Stimulated activated CD8-positive, alpha-beta memory T cell treated with anti-CD3 and anti-CD28 coated beads, Interleukin-4, amount 100 ng/mL, for 1 hour (primary cell): ENCODE measurements at places on chromosomes 16 and 17.

DNA sequence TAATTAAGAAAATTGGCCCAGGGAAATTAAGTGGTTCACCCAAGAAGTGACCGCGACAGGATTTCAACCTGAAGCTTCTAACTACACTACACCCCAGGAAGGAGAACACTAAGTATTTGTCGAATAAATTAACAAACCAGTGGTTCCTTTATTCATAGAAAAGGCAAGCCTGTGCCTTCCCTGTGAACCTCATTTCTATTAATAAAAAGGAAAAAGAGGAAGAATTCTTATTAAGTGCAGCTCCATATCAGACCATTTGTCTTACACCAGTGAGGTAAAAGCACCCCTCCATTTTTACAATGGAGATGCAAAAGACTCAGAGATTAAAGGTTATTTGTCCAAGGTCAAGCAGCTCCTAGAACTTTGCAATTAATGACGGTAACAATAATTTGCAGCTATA, 1.7 kb downstream of the COPS3 start:
- no peak for DNase-seq

DNA sequence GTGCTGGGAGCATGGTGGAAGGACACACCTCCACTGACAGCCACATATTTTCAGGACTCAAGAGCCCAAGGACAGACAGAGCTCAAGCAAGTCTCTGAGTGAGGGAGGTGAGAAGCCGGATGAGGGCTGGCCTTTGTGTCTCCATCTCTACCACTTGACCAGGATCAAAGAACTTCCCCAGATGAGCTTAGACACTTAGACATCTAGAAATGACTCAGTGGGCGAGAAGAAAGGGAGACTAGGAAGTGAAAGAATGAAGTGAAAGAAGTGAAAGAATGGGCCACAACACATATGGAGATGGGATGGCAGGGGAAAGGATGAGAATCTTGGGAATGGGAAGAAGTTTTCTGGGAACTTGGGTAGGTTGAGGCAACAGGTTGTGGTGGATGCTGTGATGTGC, 274.9 kb upstream of the CCL2 start:
- no peak for DNase-seq

- DNase-seq, result no peak
These were observed 74.8 kb upstream of the MARCHF10 start for GRCh38 chr17:62882878-62883277.

DNA sequence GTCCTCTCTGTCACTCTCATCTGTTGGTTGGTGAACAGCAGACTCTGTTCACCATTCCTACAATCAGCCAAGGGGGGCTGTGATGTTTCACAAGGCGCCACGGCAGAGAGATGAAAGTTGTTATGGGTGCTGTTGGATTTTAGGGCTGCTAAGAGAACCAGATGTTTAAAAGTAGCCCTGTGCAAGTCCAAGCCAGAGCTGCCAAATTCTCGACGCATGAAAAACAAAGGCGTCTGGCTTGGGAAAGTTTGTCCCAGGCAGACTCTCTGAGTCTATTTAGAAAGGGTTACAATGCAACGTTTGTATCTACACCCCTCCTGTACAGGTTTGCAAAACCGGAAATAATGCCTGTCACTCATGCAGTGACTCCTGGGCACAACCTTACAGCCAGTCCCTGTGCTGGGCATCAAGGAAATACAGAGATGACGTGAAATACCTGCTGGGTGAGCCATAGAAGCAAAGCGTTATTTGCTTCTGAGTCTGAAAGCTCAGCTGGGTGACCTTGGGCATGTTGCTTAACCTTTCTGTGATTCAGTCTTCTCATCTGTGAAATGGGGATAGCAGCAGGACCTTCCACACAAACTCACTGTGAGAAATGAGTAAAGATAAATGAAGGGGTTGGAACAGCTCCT, 74.8 kb downstream of the XYLT1 start:
- no peak for DNase-seq

- DNase-seq, result no peak
These were observed 28.0 kb upstream of the B4GALNT2 start for GRCh38 chr17:49104511-49105074.

GRCh38 chr16:617855-618254, 12.9 kb upstream of the WFIKKN1 start:
- no peak for DNase-seq

DNA sequence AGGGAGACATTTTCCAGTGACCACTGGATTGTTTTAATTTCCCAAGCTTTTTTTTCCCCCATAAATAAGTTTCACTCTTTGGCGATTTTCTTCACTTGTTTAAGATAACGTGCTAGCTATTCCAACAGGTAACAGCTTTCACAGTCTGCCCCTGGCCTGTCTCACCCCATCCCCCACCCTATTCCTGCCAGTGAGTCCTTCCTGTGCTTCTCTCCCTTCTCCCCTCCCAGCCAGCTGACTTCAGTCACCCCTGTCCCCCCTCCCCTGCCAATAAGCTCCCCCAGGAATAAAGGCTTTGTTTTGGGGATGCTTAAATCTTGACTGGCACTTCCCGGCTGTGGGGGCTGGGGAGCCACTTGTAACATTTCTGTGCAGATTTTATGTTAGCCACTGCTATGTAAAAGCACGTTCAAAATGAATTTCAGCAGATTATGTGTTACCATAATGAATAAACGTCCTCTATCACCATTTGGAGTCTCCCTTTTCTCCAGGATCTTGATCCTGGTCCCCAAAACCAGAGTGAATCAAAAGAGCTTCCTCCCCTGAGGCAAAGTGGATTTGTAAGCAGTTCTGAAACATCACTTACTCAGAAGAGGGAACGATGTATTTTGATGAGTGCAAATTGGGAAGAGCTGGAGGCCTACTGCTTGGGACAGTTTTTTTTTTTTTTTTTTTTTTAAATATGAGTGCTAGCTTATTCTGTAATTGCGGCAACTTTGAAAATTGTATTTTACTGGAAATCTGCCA, 58.2 kb downstream of the IGF2BP1 start:
- no peak for DNase-seq

DNA sequence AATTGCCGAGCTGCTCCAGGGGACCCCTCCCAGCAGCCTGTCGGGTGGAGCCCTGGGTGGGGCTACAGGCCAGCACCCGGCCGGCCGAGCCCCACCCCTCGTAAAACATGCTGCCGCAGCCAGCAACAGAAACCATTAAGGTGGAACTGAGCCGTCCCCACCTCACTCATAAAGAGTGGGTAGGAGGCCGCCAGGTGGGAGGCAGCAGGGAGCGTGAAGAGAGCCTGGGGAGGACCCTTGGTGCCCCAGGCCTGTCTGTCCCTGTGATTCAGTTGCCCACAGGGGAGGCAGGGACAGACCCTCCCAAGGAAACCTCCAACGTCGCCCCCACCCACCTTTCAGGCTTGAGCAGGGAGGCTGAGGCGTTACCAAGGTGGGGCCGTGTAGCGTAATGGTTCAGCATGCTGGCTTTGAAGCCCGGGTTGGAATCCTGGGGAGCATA, 8.4 kb downstream of the FOXN1 start:
- DNase-seq, result no peak

DNA sequence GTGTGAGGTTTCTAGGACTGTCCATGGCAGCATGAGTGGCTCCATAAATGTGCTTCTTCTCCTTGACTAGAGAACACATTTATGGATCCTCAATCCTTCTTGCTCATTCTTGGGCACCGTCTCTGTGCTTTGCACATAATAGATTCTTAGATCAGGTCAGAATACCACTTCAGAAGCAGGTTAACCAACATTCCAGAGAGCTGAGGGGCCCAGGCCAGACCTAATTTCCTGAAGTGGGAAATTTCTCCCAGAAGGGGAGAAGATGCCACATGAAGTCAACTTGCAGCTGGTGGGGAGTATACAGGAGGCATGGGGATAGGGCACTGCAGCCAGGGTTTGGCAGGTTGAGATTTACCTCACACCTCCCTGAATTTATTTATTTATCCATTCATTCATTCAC, 24.4 kb upstream of the VAT1L start:
- no peak for DNase-seq

GRCh38 chr17:64358261-64358788, 32.3 kb downstream of the PECAM1 start:
- DNase-seq, result no peak

DNA sequence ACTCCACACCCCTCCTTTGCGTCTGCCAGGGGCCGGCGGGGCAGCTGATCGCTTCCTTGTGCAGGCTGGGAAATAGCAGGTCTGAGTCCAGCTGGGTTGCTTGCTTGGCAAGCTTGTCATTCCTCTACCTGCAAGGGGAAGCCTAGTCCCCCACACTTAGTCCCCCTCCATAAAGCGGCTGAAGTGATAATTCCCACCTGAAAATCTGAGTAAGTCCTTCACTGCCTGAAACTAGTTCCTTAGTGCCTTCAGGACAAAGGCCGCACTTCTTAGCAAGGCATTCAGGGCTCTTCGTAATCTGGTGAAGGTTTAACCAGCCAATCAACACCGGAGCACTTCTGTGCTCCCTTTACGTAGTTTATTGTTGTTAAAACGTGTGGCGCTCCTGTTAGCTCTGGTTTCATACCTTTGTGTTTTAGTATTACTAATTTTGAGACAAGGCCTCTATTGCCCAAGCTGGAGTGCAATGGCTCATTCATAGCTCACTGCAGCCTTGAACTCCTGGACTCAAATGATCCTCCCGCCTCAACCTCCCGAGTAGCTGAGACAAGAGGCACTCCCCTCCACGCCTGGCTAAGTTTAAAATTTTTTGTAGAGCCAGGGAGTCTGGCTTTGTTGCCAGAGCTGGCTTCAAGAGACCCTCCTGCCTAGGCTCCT, 817 bp downstream of the PSKH1 start:
- no peak for DNase-seq

GRCh38 chr16:67430977-67431774, at the start of gene HSD11B2:
Gene HSD11B2, plus strand, starts transcription at chr16:67431121. Its CDS starts 128 bp downstream, at chr16:67431249.
- no peak for DNase-seq
